ENCODE measurements at places on chromosomes 6 and 20.

DNA sequence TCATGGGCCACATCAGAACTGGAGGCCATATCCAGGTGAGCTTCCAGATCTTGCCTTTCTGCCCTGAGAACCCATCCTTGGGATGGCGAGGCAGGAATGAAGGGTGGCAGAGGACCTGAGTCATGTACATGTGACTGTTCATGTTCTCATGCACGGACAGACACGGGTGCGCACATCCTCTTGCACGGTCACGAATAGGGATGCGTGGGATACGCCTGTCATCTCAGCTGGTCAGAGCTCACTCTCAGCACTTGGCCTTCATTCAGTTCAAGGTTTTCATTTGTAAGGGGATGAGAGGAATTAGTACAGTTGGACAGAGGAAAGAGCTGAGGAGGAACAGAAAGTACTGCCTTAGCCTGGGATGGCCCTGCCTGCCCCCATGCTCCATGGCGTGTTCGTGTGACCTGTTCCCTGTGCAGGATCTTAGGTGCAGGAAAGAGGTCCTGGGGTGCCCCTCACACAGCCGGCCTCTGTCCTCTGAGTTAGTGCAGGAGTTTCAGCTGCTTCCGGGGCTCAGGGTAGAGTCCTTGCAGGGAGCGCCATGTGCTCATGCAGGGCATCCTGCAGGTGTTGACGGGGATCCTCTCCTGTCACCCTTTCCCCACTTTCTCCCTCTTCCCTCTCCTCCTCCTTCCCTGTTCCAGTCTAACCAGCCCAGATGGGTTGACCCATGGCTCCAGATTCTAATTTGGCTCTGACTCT lies 173.4 kb downstream of the DTNBP1 start:
- no peak for DNase-seq

- no peak for DNase-seq
Measured at GRCh38 chr6:131551902-131552301, 21.1 kb upstream of the ARG1 start.

DNA sequence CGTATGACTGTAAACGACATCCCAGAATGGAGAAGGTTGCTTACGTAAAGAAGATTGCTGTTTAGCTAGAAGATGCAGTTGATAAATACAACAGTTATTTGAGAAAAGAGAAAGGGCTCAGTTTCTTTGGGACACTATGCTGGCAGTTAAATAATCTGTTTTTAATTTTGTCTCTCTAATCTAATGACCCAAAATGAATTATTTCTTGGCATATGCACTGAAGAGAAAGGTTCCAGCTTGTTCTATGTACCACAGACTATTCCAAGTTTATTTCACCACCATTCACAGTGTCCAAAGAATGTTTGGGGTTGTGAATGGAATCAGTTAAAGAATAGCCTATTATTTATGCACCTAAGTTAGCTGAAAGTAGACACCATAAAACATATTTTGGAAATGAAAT lies 449.9 kb downstream of the RNF144B start:
- DNase-seq = no peak

DNA sequence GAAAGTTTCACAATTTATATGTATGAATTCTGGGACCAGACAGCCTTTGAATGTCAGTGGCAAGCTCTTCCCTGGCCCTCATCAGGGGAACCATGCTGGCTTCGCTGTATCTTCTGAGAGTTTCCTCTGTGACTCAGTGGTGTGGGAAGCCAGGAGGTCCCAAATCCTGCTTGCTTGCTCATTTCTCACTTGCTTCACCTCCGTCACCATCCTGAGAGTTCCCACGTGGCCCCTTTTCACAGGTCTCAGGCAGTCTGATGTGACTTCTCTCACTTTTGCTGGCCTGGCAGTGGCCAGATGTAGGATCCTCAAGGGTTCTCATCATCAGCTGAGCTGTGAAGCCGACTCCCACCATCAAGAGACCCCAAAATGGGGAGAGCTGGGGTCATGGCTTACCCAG lies 28.4 kb upstream of the RIN2 start:
- no peak for DNase-seq

GRCh38 chr6:149354009-149354408 lies 36.5 kb downstream of the TAB2 start:
- DNase-seq = peak; percentile 26

- no peak for DNase-seq
Measured at GRCh38 chr6:20426177-20427082, 24.8 kb downstream of the E2F3 start.

GRCh38 chr6:74597266-74597665 lies 608.6 kb downstream of the COL12A1 start:
- DNase-seq = no peak

- DNase-seq = no peak
Measured at GRCh38 chr6:53263917-53264316, 84.8 kb downstream of the ELOVL5 start.

GRCh38 chr6:23036406-23036983 lies 467.1 kb downstream of the HDGFL1 start:
- no peak for DNase-seq

- no peak for DNase-seq
Measured at GRCh38 chr6:110250058-110250457, 69.8 kb downstream of the CDC40 start.

DNA sequence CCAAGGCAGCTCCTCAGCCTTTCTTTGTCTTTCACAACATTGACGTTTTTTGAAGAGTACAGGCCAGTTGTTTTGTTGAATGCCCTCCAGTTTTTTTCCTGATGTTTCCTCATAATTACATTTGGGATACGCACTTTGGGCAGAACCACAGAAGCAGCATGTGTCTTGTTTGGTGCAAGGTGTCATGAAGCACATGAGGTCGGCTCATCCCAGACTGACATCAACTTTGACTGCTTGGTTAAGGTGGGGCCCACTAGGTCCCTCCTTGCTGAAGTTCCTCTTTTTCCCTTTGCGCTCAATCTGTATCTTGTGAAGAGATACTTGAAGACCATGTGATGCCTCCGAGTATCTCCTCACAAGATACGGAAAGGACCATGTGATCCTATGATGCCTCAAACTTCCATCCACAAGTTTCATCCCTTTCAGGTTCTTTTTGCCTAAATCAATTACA lies 10.5 kb downstream of the SNAI1 start:
- no peak for DNase-seq

DNA sequence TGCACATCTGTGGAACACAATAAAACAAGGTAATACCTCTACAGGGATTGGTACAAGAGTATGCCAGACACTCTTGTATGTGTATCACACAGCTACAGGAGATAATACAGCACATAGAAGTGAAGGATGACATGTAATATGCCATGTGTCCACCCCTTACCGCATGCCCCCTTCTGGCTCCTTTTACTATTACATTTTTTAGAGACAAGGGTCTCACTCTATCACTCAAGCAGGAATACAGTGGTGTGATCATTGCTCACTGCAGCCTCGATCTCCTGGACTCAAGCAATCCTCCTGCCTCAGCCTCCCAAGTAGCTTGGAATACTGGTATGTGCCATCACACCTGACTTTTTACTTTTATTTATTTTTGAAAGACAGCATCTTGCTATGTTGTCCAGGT lies 4.2 kb upstream of the NCR3 start:
- DNase-seq = peak; percentile 50

DNA sequence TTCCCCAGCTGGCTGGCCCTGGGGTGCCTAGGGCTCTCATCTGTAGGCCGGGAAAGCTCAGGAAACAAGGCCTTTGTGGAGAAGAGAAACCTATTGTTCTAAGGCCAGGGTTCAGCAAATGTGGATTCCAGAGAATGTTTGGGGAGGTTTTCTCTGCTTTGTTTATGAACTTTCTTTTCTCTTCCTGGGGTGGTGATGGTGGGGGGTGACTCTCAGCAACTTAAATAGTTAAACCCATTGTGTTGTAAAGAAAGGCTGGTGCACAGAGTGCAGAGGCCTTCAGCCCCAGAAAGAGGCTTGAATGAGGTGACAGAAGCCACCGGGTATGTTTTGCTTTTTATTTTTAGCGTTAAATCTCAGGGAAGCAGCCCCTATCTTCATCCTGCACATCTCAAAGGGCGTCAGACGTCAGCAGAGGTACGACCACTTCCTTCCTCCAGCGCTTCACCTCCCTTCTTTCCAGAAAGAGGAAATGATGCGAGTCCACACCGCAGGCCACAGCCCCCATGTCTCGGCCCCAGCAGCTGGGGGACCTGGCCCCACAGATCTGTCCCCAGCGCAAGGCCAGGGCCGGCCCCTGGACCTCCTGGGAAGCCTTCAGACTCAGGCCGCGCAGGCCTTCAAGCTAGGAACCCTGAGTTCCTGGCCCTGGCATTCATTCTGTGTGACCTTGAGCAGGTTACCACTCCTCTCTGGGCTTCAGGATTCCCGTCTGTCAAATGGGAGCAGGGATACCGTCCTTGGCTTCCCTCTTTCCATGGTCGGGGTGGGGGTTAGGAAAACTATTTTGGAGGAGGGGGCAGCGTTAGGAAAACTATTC lies 605 bp upstream of the PPP1R16B start:
- DNase-seq = no peak

GRCh38 chr20:57660922-57661745 lies 40.9 kb upstream of the ZBP1 start:
- no peak for DNase-seq

GRCh38 chr20:54590856-54591255 lies 115.5 kb downstream of the DOK5 start:
- no peak for DNase-seq

GRCh38 chr6:142819603-142820337 lies 125.2 kb downstream of the HIVEP2 start:
- DNase-seq = peak; percentile 36

- no peak for DNase-seq
Measured at GRCh38 chr6:136344420-136344819, 54.8 kb upstream of the BCLAF1 start.

- DNase-seq = no peak
Measured at GRCh38 chr20:64077876-64078551, 1.3 kb downstream of the RGS19 start.

DNA sequence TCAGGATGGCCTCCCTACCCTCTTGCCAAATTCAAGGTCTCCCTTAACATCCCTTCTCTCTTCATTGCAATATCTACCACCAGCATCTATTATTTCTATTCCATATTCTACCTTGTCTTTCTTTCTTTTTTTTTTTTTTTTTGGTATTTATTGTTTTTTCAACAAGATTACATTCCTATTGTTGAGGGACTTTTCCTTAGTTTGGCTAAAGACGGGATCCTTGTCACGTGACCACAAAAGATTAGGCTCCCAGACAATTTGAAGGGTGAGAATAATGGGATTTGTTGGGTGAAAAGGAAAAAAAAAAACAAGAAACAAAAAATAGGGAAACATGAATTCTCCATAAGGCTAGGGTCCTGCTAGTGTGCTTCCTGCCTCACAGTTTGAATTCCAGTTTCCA lies 124.3 kb upstream of the MCHR2 start:
- no peak for DNase-seq

DNA sequence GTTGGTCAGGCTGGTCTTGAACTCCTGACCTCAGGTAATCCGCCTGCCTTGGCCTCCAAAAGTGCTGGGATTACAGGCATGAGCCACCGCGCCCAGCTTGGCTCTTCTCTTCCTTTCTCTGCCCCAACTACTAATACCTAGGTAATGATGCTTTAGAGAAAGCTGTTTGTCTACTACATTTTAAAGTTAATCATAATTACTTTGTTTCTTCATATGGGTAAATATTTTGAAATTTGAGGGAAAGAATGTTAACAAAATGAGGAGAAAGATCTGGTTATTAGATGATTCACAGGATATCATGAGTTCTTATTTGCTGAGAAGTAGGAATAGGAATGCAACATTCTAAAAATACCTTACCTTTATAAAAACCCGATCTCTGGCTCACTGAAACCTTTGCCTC lies 18.4 kb upstream of the PTPRK start:
- no peak for DNase-seq

DNA sequence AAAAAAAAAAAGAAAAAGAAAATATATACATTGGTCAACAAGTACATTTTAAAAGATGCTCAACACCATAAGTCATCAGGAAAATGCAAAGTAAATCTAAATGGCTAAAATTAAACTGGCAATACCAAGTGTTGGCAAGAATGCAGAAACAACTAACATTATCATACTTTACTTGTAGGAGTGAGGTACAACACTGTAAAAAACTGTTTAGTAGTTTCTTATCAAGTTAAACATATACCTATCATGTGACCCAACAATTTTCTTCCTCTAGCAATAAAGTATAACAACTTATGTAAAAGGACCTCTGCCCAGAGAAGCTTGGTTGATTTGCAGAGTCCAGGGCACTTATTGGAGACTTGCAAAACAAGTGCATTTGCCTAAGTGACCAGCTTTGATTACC lies 40.4 kb downstream of the LMBRD1 start:
- no peak for DNase-seq

DNA sequence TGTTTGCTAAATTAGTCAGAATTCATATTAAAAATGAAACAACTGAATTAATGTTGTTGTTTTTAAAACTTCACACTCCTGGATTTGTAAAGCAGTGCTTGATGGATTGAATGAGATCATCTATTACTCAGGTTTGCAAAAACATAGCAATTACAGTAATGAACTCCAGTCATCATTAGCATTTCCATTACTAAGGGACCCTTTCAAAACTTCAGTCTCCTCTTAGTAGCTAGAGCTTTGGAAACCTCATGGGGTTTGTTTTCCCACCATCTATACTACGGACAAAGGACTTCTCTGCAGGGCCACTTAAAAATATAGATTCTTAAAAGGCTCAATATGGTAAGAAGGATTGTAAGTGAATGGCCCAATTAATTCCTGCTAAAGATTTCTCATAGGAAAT lies 209.9 kb upstream of the PRND start:
- DNase-seq = no peak

- DNase-seq = no peak
Measured at GRCh38 chr6:137489046-137490005, 4.9 kb downstream of the OLIG3 start.

GRCh38 chr6:30918670-30919069 lies 4.6 kb downstream of the VARS2 start:
- no peak for DNase-seq

DNA sequence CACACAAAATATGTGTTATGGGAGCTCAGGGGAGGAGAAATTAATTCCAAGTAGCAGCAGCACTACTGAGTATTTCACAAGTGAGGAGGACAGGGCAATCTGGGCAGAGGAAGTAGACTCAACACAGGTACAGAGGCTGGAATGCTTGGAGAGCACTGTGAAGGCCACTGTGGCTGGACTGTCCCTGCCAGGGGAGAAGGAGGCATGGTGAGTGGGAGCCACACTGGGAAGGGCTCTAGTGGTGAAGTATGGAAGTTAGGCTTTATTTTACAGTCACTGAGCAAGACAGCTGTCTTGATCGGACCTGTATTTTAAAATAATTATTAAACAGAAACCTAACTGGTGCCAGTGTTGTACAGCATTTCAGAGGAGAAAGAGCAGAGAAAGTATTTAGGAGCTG lies 28.8 kb downstream of the FAM229B start:
- peak; percentile 0 for DNase-seq

DNA sequence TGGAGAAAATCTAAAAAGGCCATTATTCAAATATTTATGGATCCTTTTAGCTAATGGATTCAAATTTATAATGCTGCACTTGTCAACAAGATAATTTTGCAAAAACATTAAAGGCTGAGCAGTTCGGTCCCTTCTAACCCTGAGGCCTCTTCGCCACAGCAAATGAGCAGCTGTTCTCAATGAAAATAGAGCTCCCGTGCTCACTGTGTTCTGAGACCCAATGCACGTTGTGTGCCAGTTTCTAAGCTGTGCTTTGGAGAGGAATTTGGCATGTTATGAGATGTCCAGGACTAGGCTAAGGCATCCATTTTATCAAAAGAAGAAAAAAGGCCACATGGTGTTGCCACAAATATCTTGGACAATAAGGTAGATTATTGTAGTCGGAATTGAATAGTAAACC lies 220.1 kb upstream of the TSHZ2 start:
- no peak for DNase-seq

GRCh38 chr6:88919032-88919431 lies 44.4 kb downstream of the RNGTT start:
- no peak for DNase-seq

- DNase-seq = no peak
Measured at GRCh38 chr6:131597446-131597845, 24.4 kb downstream of the ARG1 start.

GRCh38 chr6:110944681-110945151 lies 13.8 kb upstream of the GTF3C6 start:
- DNase-seq = peak; percentile 64

All from SW480 (cell line).